ENCODE measurements at places on chromosomes 12 and 14.

DNA sequence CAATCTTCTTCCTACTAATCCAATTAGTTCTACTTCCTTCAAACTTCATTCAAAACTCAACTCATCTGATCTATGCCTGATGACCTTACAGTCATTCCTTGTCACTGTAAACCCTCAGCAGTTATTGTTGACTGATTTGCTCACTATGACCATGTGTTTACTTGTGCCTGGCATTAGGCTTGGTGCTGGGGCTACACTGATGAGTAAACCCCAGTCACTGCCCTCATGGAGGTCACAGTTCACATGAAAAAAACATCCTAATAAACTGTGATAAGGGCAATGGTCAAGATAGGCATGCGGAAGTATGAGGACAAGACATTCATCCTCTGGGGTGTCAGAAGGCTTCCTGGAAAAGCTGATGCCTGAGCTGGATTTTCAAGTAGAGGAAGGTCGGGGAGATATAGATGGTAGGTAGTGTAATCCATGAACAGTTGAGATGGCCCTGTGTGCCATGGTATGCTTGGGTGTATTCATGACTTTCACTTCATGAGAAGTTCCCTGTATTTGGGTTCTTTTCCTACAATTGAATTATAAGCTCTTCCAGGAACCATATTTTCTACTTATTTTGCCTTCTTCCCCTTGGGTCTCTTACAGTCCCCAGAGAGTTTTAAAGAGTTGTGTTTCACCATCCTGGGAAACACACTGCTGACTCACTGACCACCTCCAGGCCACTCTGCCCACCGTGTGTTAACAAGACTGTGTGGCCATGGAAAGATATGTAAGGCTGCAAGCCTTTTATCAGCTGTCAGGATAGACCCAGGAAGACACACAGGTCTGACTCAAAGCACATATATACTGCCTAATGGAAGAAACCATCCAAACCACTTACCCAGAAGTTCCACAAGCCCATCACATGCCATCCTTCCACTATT, 38.7 kb upstream of the DUSP6 start:
- DNase-seq: no peak

GRCh38 chr12:111430433-111431353, 25.0 kb downstream of the SH2B3 start:
- no peak for DNase-seq

GRCh38 chr12:62934239-62934798, 631 bp downstream of the PPM1H start:
- no peak for DNase-seq

GRCh38 chr12:34396006-34396860, 373.9 kb downstream of the ALG10 start:
- no peak for DNase-seq

GRCh38 chr14:45891417-45892080, 638.5 kb upstream of the MIS18BP1 start:
- DNase-seq: no peak

DNA sequence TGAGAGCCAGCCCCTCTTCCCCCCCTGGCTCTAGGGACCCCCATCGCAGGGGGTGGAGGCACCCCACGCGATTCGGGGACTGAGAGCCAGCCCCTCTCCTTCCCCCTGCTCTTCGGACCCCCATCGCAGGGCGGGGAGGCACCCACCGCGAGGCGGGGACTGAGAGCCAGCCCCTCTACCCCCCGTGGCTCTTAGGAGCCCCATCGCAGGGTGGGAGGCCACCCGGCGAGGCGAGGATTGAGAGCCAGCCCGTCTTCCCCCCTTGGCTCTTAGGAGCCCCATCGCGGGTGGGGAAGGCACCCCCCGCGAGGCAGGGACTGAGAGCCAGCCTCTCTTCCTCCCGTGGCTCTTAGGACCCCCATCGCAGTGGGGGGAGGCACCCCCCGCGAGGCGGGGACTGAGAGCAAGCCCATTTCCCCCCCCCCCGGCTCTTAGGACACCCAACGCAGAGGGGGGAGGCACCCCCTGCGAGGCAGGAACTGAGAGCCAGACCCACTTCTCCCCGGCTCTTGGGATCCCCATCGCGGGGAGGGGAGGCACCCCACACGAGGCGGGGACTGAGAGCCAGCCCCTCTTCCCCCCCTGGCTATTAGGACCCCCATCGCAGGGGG, 45.6 kb downstream of the DDX11 start:
- no peak for DNase-seq

DNA sequence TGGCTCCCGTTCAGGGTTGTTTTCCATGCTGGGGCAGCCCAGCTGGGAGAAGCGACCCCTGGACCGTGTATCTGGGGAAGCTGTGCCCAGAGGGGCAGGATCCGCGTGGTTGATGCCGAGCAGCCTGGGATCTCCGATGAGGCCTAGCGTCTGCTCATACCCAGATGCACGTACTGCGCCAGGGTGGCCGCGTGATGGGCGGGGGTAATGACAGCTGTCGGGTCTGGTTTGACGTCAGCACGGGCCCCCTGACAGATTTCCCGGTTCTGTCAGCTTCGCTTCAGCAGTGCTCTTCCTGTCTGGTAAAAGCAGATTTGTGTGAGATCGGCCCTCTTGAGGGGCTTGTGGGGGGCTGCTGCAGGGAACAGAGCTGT, 147.3 kb downstream of the TSPAN9 start:
- DNase-seq: no peak

- no peak for DNase-seq
Measured at GRCh38 chr14:34387974-34388516, 74.0 kb downstream of the SPTSSA start.

DNA sequence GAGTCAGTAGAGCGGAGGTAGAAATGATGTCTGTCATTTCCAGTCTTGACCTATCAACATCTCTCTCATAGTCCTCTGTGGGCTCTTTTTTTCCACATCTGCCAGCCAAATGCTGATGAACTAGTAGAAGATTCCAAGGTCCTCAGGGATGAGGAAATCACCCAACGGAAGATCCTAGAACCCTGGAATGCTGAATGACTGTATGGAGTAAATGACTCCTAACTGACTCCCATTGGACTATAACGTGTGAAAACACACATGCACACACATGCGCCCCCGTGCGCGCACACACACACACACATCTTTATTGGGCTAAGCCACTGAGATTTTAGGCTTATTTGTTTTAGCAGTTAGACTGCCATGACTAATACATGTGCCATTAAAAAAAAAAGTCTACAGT, 159.2 kb downstream of the MYRFL start:
- DNase-seq: no peak

DNA sequence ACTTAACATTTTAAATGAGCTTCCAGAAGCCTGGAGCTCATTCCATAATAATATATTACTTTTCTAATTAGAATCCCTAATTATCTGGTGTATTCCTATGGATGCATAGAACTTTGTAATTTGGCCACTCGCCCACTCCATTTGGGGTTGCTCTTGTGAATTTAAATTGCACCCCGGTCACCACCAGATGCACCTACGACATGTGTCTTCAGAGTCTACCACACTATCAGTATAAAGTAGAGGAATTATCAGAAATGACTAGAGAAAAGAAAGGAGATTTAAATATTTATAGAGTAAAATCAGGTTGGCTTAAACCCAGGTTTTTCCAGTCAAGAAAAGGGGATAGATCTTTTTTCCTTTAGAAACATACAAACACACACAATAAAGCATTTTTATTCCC, 145.8 kb upstream of the DCN start:
- no peak for DNase-seq

GRCh38 chr12:67927324-67927723, 61.9 kb upstream of the IFNG-AS1 start:
- DNase-seq: no peak

GRCh38 chr14:59313144-59313651, 124.7 kb downstream of the DAAM1 start:
- DNase-seq: no peak

- DNase-seq: no peak
Measured at GRCh38 chr14:101591121-101591520, 29.8 kb downstream of the DIO3 start.

GRCh38 chr12:18706798-18707197, 31.0 kb downstream of the PLCZ1 start:
- DNase-seq: no peak

DNA sequence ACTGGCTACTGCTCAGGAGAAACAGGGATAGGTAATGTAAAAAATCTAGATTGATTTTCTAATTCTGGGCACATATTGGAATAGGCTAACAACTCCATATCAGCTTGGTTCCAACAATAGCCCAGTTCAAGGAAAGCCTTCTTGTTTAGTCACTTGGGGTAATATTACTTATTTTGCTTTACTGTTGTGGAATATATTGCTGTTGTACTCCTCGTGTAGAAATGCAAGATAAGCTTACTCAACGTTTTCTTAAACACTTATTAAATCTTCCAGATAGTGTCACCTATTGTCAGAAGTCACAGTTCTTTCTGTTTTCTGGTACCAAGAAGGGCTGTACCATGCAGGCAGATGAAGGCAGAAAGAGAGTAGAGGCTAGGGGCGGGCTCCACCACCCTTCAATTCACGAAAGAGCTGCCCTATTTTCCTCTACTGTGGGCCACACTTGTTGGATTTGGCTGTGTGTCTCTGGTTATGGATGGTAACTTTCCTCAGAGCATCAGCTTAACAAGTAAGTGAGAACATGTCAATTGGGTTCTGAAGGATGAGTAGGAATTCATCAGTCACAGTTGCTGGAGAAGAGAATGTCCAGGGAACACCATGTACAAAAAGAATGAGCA, 38.0 kb downstream of the CLMN start:
- DNase-seq: no peak

DNA sequence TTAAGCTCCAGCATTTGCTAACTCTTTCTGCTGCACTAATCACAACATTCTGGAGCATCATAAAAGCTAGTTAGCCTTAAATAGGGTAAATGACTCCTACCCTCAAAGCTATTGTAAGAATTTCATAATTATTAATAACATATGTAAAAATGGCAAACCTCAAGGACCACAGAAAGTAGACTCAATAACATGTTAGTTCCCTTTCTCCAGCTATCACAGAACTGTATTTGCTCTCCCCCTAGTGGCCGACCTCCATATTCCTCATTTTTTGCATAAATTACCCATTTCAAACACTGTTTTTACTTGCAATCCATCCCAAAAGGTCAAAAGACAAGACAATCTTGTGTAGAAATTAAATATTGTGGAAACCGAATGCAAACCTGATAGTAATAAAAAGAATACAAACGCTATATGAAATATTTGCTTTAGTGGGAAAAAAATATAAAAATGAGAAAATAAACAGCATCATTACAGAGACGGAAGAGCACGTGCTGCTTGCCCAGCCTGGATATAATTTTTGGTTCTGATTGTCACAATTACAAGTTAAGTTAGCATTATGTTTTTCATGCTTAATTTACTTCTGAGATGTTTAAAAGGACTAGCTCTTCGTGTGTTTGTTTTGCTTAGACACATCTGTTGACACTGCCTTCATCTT, 97.9 kb downstream of the RERGL start:
- DNase-seq: no peak

- no peak for DNase-seq
Measured at GRCh38 chr14:76500011-76500410, 124.1 kb downstream of the ESRRB start.

GRCh38 chr12:118922405-118922804, 58.9 kb upstream of the SRRM4 start:
- no peak for DNase-seq

- no peak for DNase-seq
Measured at GRCh38 chr12:119574255-119574654, 19.3 kb upstream of the TMEM233 start.

DNA sequence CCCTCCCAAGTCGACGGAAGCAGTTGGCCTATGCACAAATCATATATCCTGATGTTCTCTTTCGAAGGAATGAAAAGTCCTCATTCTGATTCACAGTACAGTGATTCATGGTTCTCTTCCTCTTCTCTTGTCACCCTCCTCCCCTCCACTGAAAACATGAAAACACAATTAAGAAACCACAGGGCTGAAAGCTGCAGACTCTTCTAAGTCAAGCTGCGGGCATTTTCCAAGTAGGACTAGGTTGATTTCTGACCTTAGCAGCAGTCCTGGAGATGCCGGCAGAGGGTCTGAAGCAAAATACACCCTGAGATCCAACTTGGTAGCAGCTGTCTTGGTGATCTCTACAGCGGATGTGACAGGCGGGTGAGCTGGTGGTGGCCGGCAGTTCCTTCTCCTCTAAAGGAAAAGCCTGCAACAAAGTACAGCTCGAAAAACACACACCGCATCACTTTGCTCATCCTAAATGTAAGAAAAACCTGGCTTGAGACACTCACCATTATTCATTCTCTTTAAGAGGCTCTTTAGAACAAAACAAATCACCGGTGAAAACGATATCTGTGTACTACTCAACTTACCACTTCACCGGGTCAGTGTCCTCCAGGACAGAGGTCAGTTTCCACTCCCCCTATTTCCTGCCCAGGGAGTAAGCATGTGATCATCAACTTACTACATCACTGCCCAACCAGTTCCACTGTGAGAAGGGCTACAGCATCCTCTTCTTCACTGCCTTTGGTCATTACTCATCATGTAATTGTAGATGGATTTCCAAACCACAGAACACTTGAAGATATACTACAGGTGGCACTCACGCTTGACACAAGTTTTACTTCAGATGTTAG, 6.0 kb downstream of the TMCC3 start:
- no peak for DNase-seq

DNA sequence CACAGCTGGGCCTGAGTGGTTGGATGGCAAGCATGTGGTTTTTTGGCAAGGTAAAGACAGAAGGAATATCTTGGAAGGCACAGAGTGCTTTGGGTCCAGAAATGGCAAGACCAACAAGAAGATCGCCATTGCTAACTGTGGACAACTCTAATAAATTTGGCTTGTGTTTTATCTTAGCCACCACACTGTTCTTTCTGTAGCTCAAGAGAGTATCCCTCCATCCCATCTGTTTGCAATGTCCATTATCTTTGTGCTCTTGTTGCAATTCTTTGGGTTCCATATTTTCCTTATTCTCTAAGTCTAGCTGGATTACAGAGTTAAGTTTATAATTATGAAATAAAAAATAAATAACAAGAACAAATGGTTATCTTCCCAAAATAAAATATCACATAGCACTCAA, 6.7 kb upstream of the DAAM1 start:
- no peak for DNase-seq

DNA sequence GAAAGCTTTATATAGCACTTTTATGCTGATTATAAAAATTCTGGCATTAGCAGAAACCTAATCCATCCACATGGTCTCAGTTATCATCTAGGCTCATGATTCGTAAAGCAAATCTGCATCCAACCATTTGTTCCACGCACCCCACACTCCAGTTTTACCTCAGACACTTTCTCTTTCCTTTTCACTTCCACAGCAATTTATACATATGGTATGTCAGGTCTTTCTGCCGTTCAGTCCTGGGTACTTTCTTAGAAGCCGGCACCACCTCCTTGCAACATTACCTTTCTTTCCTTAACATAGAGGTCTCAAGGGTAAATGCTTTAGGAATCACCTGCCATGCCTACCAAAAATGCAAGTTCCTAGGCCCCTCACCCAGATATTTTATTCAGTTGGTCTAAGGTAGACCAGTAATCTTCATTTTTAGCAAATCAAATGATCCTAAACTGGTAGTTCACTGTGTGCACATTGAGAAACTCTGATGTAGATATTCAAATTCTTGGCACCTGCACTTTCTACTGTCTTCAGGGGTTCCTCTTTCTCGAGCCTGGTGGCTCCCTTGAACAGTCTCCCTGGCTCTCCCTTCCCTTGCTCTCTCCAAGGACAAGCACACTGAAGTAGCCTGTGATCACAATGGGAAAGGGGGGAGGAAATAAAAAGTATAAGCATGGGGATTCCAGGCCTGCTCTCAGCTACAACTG, 2.8 kb upstream of the KRAS start:
- DNase-seq: no peak

GRCh38 chr12:124524231-124524925, 43.0 kb downstream of the NCOR2 start:
- DNase-seq: no peak

Data from stimulated activated CD4-positive, alpha-beta T cell treated with anti-CD3 and anti-CD28 coated beads, Interleukin-1b, Interleukin-23, amount 100 ng/mL, for 1 hour (primary cell).